Stimulated activated CD4-positive, alpha-beta T cell treated with anti-CD3 and anti-CD28 coated beads, TNF-alpha, amount 100 ng/mL, for 1 hour (primary cell): ENCODE measurements at places on chromosomes 7 and 10.

- DNase-seq: no peak
Observed at GRCh38 chr10:16915300-16915699, 98.1 kb upstream of the RSU1 start.

DNA sequence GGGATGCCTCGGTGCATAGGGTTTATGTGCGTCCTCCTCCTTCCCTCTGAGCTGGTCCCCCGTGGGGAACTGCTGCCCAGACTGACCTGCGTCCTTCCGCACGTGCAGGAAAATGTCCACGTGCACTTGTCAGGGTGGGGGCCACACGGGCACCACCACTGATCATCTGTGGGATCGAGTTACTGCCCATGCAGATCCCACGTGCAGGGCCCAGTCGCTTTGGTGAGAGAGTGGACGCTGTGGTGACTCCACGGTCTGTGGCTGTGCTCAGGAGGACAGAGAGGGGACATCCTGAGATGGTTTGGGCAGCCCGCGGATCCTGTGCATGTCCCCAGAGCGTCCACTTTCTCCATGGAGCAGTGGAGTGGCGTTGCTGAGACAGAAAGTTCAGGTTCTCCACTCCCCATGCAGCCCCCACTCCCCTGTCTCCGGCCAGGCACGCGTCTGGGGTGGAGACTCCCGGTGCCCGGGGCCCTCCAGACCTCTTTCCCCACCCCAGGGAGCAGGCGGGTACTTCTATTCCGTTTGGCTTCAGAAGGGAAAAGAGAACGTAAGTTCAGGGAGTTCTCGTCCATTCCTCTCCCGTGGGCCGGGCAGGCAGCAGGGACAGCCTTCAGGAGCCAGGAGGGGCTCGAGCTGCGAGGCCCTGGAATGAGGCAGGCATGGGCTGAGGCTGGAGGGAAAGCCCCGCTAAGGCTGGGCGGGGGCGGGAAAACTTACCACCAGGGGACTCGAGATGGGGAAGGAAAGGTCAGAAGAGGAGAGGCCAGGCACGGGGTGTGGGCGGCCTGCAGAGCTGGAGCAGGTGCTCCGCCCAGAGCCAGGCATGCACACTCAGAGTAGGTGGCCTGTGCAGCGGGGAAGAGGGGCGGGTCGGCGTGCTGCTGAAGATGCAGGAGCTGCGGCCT is 59.9 kb downstream of the EGFR start:
- no peak for DNase-seq

- DNase-seq: no peak
Observed at GRCh38 chr10:6082496-6083395, 6.1 kb upstream of the RBM17 start.

DNA sequence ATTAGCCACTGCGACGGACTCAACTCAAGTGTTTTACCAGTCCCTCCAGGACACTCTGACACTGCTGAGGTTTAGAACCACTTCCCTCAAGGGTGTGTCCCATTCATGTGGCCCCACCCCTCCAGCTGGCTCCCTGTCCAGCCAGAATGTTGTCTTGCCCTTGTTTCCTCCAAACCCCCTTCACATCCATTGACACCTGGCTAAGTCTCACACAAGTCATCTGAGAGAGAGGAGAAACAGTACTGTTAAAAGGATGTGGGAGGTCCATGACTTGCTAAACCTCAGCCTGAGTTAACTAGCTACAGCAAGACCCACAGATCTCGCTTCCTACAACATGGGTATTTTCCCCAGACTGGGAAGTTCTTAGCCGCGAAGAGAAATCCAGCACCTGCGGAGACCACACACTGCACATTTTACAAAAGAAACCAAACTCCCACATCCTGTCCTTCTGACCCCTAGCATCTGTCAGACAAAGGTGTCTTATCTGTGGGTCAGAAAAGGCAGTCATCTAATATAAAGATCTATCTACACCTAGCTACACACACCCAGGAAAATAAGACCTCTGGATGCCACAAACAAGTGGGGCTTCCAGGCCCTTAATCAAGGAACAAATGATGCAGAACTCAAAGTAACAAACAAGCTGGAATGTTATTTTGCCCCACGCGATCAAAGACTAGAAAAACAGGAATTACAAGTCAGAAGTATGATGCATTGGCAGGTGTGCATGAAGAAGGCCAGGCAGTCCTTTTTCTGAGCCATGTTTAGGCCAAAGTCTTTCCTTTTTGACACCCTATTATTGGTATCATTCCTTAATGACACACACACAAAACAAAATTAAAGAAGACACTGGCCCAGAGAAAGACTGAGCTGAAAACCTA is 13.9 kb downstream of the OSBPL3 start:
- DNase-seq: no peak

- no peak for DNase-seq
Observed at GRCh38 chr10:60203993-60204618, 185.6 kb downstream of the ANK3 start.

DNA sequence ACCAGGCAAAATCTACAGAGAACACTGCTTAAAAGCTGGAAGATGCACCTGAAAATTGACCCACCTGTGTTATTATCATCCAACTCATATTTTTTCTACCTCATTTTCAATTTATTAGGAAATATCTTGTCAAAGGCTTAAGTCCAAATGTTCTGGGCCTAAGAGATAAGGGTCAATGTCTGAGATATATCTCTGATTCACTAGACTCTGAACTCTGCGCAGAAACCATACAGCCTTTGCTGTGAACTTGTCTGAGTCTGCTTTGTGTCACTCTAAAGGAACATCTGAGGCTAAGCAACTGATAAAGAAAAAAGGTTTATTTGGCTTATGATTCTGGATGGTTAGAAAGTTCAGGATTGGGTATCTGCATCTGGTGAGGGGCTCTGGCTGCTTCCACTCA is 3.7 kb downstream of the PON1 start:
- DNase-seq: no peak

DNA sequence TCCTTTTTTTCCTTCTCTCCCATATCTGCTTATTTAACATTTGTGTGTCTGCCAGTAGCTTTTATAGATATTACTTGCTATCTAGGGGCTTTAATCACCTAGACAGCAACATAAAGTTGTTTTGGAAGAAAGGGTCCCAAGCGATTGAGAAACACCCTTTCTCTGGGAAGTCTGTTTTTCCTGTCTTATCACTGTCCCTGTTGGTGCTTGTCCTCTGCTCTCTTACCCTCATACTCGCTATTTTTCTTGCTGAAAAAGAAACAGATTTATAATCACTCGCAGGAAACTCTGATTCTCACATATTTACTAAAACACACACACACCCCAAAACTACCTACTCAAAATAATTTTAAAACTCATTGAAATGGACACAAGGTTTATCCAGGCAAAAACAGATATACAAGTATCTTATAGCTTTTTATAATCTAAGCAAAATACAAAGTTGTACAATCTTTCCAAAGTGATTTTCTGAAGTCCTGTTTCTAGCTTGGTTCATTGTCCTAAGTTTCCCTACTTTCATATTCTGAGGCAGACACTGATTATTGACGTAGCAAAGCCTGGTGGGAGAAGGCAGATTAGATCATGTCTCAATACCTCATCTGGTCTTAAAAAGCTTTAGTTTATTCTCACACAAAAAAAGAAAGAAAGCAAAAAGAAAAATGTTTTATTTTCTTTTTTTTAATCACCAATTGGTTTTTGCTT is 157.3 kb downstream of the CACNA2D1 start:
- no peak for DNase-seq

- DNase-seq: no peak
Observed at GRCh38 chr10:100041306-100042002, 31.7 kb upstream of the DNMBP start.
